Psoas muscle (tissue), 8 donors: ENCODE measurements at places on chromosomes 12 and 14. TPM values are rescaled to one million over a fixed set of nuclear protein-coding genes. Genes with fewer than 3 reads are reported as not detected.

Gene ZFHX2
- total RNA-seq: 0.39 TPM

GRCh38 chr12:65620046-65620445, 204.2 kb upstream of the HMGA2 start:
- H3K36me3 ChIP-seq: no peaks in the 10 kb centered on the region
- H3K4me3 ChIP-seq: no peak overlapping the region
- DNase-seq: no peak
- no peak overlapping the region for H3K27ac ChIP-seq
- H3K27me3 ChIP-seq: no peaks in the 10 kb centered on the region

Gene C14orf180
- 0.32 TPM for total RNA-seq

Gene HDAC7
- total RNA-seq: 24.8 TPM

- peaks cover 16% of the 10 kb centered on the region for H3K4me1 ChIP-seq
- H3K27ac ChIP-seq: no peak overlapping the region
- DNase-seq: no peak
Observed at GRCh38 chr14:50864946-50865345, 6.9 kb upstream of the ABHD12B start.

Gene LRP1-AS
- total RNA-seq: not detected
